KBM-7 (cell line): ENCODE measurements at places on chromosomes 12 and 14.

GRCh38 chr12:117091758-117092510 lies 7.3 kb downstream of the TESC start:
- DNase-seq: no peak

GRCh38 chr14:103286968-103287850 lies 46.8 kb upstream of the EIF5 start:
- DNase-seq: no peak

- no peak for DNase-seq
These were observed 58.3 kb downstream of the CAND1 start for GRCh38 chr12:67327466-67327865.

DNA sequence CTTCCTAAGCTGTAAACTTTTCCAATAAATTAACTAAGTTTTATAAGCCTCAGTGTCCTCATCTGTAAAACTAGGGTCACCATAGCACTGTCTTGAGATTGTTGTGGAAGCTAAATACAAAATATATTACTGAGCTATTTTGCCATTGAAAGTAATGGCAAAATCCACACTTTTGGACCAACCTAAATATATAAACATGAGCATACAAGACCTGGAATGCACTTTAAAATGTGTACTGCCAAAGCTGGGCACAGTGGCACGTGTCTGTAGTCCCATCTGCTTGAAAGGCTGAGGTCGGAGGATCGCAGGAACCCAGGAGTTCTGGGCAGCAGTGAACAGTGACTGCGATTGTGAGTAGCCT lies 29.8 kb upstream of the SINHCAF start:
- no peak for DNase-seq

DNA sequence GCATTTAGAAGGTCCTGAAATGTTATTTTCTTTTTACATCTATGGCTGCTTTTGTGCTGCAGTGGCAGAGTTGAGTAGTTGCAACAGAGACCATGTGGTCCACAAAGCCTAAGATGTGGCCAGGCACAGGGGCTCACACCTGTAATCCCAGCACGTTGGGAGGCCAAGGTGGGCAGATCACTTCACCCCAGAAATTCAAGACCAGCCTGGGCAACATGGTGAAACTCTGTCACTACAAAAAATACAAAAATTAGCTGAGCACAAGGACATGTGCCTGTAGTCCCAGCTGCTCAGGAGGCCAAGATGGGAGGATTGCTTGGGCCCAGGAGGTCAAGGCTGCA lies 13.4 kb downstream of the USP30 start:
- DNase-seq: no peak

DNA sequence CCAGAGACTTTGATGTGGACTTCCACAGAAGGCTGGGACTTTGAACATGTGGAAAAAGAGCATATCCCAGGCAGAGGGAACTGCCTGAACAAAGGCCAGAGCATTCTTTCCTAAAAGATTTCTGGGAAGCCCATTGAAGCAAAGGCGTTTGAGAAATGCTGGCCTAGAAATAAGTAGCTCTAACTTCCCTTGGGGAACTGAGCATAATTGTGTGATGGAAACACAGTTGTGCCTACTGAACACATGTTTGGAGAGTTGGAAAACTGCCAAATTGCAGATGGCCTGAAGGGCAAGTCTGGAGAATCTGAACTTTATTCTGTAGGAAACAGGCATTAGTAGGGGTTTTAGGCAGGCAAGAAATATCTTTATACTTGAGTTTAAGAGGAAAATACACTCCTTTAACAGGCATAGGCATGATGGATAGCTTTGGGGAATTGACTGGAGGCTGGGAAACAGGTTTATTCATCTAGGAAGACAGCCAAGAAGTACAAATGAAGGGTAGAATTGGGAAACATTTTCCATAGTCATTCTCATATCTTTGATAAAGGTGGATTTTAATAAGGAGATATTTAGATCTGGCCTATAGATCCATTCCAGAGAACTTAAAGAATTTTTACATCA lies 134.1 kb downstream of the TPH2 start:
- no peak for DNase-seq

GRCh38 chr12:109597795-109598427 lies 24.3 kb downstream of the MVK start:
- DNase-seq: peak; percentile 85
